ENCODE measurements at places on chromosomes 12 and 14.

GRCh38 chr12:67759829-67760228, 111.3 kb downstream of the DYRK2 start:
- no peak for DNase-seq

- no peak for DNase-seq
Measured at GRCh38 chr14:32693114-32693513, 245.6 kb upstream of the NPAS3 start.

- no peak for DNase-seq
Measured at GRCh38 chr14:50375760-50376159, 20.9 kb downstream of the CDKL1 start.

- DNase-seq: no peak
Measured at GRCh38 chr14:80313806-80314205, 102.5 kb upstream of the DIO2 start.

GRCh38 chr12:45725631-45726602, 3.6 kb upstream of the ARID2 start:
- peak; percentile 79 for DNase-seq

DNA sequence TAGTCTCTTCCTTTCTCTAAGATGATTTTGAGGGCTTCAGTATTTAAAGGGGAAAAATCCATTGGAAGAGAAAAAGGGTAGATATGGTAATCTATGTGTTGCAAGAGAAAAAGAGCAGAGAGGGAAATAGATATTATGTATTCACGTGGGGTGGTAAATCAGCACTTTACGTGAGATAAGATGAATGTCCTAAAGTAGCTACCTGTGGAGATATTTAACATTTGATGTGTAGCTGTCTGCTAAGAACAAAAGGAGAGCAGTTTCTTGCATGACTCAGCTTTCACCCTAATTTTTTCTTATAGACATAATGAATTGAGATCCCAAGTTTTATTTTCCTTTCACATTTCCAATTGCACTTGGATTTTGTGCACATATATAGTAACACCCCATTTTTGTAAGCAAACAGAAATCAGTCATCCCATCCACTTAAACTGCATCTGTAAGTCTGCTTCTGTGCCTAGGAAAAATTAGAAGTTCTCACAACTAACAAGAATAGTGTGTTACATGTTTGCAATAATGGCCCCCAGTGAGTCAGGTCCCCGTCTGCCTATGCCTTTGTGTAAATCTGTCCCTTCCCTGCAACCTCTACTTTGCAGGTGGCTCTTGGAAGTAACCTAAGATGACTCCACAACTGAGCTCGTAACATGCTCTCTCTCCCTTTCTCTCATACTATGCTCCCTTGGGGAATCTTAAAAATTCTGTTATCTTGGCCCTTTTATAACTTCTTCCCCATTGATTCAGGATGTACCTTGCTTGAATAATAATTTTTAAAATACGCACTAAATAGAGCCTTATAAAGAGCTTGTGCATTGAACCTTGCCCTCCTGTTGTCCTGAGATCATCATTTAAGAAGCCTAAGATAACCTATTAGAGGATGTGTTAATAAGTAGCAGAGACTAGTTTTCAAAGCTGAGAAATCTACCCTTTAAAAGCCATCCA, 3.7 kb downstream of the TMTC3 start:
- DNase-seq: no peak

- peak; percentile 12 for DNase-seq
Measured at GRCh38 chr14:51650716-51651387, 858 bp upstream of the FRMD6 start.

DNA sequence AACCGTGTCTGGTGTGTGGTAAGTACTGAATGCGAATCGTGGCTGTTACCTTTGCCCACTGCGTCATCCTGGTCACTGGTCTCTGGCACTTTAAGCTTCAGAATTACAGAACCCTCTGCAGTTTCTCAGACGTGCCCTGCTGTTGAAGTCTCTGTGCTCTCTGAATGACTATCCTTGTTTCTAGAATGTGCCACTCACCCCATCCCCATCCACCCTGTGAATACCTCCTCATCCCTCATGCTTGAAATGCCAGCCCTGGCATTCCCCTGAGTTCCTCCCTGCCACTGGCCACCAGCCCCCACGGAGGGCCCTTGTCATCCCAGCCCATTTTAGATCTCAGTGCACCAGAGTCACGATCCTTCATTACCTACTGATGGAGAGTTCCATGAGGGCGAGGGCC, 21.3 kb downstream of the TPCN1 start:
- no peak for DNase-seq

GRCh38 chr14:50116966-50117365, 594 bp upstream of the VCPKMT start:
- DNase-seq: peak; percentile 22

- DNase-seq: no peak
Measured at GRCh38 chr14:34623506-34623905, 6.4 kb downstream of the SNX6 start.

- peak; percentile 63 for DNase-seq
Measured at GRCh38 chr14:102665621-102666020, 73.2 kb downstream of the RCOR1 start.

DNA sequence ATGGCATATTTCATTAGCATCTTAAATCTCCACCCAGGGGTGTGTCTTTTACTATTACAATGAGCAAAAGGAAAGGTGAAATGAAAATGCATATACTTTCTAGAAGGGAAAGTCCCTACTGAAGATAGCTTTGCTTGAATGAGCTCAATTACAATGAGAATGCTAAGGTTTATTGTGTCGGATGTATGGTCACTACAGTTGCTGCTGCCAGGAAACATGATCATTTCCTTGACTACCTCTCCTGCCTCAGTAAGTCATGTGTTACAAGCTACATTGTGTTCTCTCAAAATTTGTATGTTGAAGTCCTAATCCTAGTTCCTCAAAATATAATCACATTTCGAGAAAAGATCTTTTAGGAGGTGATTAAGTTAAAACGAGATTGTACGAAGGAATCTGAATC, 322.2 kb downstream of the MDGA2 start:
- no peak for DNase-seq

- DNase-seq: peak; percentile 12
Measured at GRCh38 chr12:72610854-72611358, 338.7 kb downstream of the TRHDE start.

- DNase-seq: no peak
Measured at GRCh38 chr14:100674897-100675619, 51.6 kb upstream of the DLK1 start.

- DNase-seq: no peak
Measured at GRCh38 chr12:108629151-108629550, 4.5 kb downstream of the SELPLG start.

DNA sequence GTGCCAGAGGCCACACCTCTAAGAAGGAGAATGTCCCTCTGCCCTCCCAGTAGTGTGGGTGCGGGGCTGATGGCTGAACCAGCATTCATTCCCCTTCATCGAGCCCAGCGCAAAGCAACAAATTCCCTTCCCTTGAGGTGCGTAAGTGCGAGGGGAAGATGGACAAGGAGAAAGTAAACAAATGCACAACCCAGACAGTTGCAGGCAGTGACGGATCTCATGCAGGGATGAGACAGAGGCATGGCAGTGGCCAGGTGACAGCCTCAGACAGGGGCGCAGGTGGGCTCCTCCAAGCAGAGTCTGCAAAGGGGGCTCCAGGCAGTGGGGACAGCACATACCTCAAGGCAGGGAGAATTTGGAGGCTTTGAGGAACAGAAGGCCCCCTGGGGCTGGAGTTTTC, 2.3 kb upstream of the MYL2 start:
- DNase-seq: no peak

DNA sequence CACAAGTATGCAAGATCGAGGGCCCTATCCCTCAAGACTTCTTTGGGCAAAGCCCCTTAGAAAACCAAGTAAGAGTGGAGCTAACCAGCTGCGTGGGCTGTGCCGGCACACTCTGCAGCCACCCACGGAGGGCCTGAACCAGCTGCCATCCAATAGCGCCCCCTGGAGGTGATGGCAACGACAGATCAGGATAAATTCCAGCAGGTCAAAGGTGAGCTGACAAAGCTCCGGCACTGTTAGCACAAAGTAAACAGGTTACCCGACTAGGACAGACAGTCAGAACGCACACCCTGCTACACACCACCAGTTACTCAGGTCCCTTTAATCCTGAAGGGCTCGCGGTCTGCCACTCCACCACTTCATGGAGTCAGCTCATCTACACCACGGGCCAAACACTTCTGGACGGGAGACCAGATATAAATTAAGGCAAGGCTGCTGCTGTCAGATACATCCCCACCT, 4.9 kb downstream of the ZBTB39 start:
- peak; percentile 86 for DNase-seq

DNA sequence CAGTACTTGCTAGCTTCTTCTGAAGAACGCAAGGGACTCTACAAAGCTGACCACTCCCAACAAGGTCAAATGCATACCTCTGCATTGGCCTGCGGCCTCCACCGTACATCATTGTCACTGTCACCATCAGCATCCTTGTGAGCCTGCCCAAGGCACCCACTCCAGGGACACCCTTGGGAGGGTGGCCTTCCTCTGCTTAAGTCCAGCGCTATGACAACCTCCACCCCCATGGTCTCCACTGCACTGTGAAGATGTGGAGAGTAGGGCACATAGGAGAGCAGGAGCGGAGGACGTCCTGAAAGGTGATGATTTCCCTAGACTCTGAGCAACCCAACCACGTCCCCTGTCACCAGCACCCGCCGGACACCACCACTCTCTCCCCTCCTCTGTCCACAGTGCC, 252.8 kb downstream of the ALG10 start:
- DNase-seq: no peak

GRCh38 chr14:95480887-95481226, 35.6 kb downstream of the SYNE3 start:
- DNase-seq: no peak

DNA sequence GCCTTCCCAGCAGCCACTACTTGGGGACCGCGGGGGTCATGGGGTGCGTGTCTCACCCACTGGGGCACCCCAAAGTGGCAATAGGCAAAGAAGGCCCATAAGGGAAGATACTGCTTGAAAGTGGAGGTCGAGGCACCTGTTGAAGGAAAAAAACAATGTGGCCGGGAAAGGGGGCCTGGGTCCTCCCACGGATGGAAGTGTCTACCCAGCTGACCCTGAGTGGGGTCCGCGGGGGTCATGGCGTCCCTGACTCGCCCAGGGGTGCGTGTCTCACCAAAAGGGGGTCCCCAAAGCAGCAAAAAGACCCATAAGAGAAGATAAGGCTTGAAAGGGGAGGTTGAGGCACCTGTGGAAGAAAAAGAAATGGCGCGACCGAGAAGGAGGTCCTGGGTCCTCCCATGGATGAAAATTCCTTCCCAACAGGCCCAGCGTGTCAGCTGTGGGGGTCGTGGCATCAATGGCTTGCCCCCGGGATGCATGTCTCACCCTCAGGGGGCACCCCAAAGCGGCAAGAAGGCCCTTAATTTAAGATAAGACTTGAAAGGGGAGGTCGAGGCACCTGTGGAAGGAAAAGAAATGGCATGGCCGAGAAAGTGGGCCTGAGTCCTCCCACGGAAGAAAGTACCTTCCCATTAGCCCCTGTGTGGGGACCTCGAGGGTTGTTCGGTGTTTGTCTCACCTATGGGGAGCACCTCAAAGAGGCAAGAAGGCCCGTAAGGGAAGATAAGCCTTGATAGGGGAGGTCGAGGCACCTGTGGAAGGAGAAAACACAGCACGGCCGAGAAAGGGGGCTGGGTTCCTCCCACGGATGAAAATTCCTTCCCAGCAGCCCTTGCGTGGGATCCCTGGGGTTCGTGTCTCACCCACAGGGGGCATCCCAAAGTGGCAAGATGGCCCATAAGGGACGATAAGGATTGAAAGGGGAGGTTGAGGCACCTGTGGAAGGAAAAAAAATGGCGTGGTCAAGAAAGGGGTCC, 266.0 kb downstream of the ALG10 start:
- no peak for DNase-seq

- no peak for DNase-seq
Measured at GRCh38 chr14:87864356-87865270, 128.4 kb downstream of the GALC start.

- DNase-seq: no peak
Measured at GRCh38 chr14:32677129-32677780, 261.4 kb upstream of the NPAS3 start.

GRCh38 chr14:85634205-85634604, 104.3 kb downstream of the FLRT2 start:
- no peak for DNase-seq

Data from hematopoietic multipotent progenitor cell treated with erythropoietin and hydrocortisone succinate and interleukin-3 and kit ligand, for 6 days (in vitro differentiated cells).